ENCODE measurements at places on chromosomes 5 and 9.
A peak's percentile ranks its signal among the peaks of the same experiment; 100 is the strongest.

- DNase-seq = no peak
Observed at GRCh38 chr5:57871496-57871895, 388.9 kb upstream of the ACTBL2 start.

DNA sequence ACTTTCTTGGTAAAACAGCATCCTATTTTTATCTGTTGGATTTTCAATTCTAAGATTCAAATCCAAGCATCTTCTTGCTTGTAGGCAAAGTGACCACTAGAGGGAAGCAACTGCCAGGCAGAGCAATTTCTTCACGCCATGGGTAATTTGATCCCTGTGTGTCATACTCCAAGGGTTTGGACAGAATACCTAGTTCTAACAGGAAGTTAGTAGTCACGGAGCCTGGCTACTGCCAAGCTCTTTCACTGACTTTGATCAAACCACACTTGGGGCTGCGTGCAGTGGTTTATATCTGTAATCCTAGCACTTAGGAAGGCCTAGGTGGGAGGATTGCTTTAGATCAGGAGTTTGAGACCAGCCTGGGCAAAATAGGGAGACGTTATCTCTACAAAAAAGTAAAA lies 473.6 kb upstream of the TNC start:
- peak; percentile 85 for DNase-seq

GRCh38 chr5:6376974-6377520 lies 1.3 kb downstream of the MED10 start:
- DNase-seq = no peak

DNA sequence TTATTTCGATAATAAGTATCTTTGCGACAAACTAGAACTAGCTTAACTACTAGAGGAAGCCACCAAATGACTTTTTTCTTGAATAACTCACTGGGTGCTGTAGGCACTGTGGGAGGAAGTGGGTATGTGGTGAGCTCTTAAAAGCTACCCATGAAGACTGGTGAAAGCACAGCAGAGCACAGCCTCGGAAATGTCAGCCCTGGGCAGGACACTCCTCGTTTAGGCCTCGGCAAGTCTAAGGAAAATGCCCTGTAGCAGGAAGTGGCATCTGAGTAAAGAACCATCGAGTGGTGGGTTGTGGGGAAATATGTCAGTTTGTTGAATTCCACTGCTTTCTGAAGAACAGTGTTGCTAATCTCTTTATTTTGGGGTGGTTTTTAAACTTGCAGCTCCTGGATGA lies 44.0 kb upstream of the NCS1 start:
- no peak for DNase-seq

DNA sequence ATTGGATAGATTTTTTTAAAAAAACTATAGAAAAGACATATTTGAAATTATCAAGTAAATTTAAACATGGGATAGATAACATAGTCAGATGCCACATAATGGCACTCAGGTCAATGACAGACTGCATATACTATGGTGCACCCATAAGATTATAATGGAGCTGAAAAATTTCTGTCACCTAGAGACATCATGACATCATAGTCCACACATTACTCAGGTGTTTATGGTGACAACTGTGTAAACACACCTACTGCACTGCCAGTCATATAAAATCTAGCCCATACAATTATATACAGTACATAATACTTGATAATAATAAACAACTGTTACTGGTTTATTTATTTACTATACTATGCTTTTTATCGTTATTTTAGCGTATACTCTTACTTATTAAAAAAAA lies 58.6 kb downstream of the CPLANE1 start:
- no peak for DNase-seq

DNA sequence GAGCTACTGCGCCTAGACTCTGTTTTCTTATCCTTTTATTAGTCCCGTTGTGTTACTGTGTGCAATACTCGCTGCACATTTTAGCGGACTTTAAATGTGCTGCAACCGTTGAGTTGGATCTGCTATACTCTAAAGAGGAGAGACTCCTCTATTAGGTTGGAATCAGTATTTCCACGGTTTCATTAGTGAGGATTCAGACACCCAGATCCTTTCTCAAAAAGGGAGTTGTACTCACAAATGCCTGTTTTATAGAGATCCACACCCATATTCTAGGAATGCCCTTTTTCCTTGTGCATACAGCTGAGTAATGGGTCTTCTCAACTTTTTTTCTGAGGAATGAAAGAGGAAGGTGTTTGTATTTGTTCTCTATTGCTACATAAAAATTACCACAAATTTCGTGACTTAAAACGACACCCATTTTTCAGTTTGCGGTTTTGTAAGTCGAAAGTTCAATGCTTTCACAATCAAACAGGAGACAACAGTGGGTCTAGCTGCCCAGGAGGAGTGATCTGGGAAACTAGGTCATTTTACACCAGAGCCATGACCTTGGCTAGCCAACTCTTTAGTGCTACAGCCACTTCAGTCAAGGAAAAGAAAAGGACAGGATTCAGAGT lies 52.8 kb upstream of the SLC44A1 start:
- DNase-seq = no peak

- no peak for DNase-seq
Observed at GRCh38 chr9:88810826-88811225, 180.4 kb upstream of the S1PR3 start.

DNA sequence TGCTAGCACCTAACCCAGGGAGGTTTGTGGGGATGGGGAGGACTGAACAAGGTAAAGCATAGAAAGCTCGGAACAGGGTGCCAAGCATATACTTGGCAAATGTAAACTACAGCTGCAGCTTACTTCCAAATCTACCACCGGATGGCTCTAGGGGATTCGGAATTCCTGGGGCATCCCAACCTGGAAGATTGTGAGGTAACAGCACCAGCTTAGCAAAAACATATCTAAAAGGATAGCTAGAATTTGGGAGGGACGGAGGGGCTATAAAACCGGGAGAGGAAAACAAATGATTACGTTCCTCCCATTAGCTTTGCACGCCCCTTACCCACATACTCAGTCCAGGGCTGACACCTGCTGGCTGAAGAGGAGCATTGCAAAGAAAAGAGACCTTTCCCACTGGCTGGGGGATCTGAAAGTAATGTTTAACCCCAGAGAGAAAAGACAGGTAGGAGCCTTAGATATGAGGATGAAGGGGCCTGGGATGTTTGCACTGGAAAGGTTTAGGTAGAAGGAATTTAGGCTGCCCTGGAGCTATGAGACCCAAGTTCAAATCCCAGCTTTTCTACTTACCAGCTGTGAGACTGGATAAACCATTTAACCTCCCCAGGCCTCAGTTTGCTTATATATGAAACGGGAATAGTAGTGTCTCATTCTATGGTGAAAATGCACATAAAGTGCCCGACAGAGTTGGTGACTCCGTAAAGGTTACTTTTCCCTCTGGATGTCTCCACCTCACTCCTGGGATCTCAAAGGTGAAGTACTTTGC lies 73.6 kb downstream of the FAM114A2 start:
- DNase-seq = peak; percentile 71

DNA sequence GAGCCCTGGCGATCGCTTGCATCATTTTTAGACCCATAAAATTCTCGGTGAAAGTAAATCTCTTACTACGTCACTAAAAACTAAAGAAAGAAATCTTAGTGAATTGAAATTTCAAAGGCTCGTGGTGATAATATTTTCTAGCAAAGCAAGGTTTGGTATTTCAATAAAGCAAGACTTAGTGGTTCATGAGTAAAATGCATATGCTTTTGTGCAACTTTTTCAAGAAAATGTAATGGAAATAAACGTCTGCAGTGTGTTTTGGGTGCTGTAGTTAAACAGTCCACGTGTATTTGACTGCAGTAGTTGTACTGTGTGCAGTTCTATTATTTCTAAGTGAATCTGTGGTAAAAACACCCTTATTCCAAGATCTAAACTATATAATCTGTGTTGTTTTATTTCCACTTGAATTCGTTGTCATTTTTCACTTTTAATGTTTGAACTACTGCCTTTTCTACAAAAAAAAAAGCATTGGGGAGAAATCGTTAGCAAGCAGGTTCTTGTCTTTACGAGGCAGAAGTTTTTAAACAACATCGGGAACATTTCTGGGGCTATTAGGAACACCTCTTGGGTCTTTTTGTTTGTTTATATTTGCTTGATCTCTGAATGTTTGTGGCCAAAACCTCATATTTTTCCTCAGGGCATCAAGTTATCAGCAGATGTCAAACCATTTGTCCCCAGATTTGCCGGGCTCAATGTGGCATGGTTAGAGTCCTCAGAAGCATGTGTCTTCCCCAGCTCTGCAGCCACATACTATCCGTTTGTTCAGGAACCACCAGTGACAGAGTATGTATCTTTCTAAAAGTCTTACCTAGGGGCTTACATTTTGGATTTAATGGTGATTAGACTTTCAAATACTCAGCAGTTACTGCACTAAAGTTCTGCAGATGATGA lies 960 bp downstream of the SECISBP2 start:
- DNase-seq = no peak

DNA sequence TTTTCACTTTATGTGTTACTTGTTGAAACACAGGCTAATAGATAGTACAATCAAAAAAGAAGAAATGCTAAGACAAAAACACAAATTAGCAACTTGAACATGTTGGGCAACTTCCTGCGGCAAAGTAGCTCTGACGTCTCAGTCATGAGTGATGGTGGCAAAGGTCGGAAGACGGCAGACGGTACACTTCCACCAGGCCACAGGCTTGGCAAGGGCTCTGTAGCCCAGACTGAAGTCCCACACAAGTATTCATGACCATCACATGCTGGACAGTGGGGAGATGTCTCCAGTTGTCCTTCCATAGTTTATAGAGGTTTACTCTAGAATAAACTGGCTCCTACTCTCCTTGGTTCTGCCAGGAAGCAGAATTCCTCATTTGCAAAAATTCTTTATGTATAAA lies 831.3 kb downstream of the MTRR start:
- no peak for DNase-seq

GRCh38 chr5:156096259-156096658 lies 230.7 kb upstream of the SGCD start:
- no peak for DNase-seq

DNA sequence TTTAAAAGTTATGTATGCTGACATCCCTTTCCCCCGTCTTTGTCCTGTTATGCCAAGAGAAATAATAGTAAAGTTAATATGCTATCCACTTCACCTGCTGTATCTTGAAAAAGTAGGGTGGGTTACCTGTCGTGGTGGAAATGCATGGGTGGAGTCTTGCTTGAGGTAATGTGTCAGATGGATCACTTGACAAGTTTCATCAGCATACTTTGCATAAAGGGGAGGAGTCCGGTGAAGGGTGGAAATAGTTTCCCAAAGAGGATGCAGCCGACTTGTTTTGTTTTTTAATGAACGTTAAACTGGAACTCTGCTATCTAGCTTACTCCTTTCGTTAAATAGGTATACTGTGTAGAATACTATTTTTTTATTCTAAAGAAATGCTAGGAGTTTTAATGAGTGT lies 9.0 kb upstream of the DMRT3 start:
- DNase-seq = no peak

- no peak for DNase-seq
Observed at GRCh38 chr5:54656261-54656728, 138.7 kb downstream of the SNX18 start.

GRCh38 chr5:124420952-124421351 lies 325.5 kb downstream of the ZNF608 start:
- no peak for DNase-seq

DNA sequence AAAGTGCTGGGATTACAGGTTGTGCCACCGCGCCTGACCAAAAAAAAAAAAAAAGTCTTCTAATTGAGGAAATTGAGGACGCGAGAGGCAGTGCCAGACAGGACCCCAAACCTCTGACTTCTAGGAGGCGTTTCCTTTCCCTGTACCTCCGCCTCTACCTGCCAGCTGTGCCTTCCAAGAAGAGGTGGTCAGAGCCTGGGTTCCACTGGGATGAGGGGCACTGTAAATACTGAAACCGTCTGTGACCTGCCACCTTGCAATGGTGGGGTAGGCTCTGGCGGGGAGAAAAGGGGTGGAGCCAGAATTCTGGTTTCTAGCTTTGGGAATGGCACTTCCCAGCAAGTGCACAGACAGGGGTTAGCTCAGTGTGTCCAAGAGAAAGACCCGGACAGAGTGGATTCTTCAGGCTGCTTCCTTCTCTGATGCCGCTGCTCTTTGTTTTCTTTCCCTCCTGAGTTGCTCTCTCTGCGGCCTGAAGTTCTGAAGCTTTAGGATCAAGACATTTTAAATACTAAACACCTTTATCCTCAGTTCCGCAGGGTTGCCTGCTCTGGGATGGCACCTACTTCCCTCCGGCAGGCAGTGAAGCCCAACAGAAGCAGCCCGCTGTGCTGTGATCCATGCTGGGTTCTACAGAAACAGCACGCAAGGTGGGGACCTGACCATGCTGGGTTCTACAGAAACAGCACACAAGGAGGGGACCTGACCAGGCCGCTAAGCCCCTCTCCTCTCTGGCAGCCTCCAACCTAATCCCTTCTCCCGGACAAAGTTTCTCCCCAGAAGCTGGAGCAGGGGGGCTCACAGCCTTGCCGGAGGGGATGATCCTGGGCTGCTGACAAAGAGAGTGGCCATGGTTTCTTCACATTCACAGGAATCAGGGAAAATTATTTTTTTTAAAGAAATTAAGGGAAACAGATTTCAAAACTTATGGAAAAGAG lies 65.2 kb downstream of the OTULIN start:
- no peak for DNase-seq

GRCh38 chr9:115204904-115205453 lies 87.0 kb upstream of the TNC start:
- DNase-seq = no peak

GRCh38 chr5:124231230-124231629 lies 515.2 kb downstream of the ZNF608 start:
- DNase-seq = no peak

DNA sequence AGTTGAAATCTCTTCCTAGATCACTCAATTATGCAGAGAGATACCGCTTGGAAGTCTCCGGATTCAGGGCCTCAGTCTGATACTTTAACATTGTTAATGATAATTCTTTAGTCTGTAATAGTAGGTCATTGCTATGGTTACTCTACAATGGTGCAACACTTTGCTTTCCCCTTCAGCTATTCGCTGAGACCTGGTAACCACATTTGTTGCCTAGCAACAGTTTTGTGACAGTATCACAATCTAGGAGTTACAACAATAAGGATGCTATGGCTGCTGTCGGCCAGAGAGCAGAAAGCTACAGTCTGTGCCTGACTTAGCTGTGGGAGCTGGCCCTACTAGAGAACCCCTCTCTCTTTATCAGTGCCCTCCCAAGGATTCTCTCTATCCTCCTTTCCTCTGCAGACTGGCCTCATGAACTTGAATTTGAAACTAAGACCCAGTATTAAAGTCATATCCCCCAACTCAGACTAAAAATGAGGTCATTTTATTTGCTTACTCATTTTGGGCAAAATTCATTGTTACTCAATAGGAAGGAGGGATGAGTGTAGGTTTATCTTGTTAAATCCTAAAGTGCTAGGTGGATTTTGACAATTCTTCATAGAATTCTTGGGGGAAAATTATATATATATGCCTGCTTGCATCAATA lies 39.3 kb downstream of the NR2F1 start:
- peak; percentile 43 for DNase-seq

GRCh38 chr9:8579661-8580060 lies 780.1 kb upstream of the DMAC1 start:
- DNase-seq = no peak

- DNase-seq = no peak
Observed at GRCh38 chr5:15594977-15595568, 95.1 kb downstream of the FBXL7 start.

DNA sequence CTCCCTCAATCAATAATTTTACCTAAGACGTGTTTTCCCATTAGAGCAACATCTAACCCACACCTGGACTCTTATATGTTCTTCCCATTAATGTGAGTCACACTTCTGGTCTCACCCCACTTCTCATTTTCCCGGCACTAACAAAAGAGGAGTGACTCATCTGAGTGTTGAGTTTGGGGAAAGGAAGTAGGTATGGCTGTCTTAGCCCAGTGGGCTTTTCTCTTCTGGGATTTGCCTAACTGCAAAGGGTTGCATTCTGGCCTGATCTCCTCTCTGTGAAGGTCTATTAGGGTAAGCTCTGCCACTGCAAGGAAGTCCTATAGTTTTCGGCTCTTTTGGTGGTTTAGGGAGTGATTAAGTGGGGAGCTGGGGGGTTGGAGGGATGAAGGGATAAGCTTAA lies 195.6 kb downstream of the KIAA0825 start:
- DNase-seq = no peak
